Hindlimb muscle (tissue), 1 donor: ENCODE measurements at places on chromosomes 3 and 15. TPM values are rescaled to one million over a fixed set of nuclear protein-coding genes. Genes with fewer than 3 reads are reported as not detected.

DNA sequence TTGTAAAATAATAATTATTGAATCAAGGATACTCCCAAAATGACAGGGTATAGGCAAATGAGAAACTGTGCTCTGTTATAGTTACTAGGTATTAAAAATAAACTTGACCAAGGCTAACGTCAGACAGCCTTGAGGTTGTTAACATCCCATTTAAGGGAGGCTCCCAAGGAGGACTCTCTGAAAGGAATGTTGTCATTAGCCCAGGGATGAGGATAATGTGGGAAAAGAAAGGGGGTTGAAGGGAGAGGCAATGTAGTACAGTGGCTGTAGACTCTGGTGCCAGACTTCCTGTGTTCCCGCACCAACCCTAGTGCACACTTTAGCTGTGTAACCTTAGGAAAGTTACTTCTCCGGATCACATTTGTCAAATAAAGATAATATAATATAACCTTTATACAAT, 47.0 kb upstream of the RARB start:
- DNase-seq: no peak

GRCh38 chr15:100726070-100726420, 123.7 kb downstream of the ASB7 start:
- DNase-seq: no peak

GRCh38 chr15:76335307-76336253, 993 bp upstream of the ISL2 start:
- DNase-seq: peak; percentile 19

DNA sequence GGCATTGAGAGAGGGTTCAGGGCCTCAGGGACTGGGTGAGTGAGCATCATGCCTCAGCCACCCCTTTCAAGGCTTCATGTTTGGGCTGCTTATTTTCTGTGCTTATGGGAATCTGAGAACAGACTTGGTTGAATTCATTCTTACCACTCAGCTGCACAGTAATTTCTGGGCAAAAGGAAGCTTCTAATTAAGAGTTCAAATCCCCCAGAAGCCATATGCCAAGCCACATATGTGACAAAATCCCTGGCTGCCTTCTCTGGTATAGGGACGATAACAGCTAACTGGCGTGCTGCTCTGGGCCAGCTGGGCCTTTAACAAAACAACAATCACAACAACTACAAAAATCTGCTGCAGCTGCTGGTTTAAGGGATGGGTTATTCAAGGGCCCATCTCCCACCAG, 181.0 kb upstream of the ANKRD28 start:
- no peak for DNase-seq

DNA sequence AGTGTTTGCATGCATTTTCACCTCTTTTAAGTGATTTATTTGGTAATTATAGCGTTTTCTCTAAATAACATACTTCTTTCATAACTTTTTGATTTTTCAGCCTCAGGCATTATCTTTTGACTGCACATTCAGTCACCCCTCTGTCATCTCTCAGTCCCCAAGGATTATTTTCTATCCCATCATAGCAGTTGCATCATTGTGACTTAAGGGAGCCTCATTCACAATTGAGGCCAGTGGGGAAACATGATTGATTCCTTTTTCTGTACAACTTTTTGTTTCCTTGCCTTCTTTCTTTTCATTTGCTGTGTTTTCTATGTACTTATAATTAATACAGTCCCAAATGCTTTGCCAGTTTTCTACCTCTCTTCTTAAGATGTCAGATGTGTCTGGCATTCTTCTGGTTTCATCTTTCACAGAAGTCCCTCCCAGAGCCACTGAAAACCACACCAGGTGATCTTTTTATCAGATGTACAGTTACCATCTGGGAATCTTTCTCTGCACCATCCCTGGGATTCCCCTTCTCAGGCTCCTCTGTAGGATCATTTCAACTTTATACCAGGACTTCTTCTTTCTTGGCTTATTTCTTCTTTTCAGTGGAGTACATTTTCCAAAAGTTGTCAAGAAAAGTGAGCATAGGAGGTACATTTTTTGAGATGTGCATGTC, 151.4 kb downstream of the RAP2B start:
- DNase-seq: no peak

GRCh38 chr15:86488046-86488445, 408.4 kb downstream of the AGBL1 start:
- DNase-seq: peak; percentile 6

DNA sequence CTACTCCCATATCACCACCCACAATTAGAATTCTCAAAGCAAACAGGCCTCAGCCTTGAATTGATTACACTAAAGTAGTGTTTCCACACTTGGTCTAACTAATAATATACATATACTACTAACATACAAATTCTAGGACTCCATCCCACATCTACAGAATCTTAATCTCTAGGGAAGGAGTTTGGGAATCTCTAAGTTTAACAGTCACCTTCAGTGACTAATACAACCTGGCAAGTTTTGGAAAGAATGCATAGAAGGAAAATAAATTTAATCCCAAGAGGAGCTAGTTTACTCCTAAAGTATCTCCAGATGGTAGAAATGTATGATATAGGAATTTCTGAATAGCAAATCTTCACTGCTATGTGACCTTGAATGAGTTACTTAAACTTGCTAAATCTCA, 9.1 kb downstream of the CLPX start:
- DNase-seq: no peak

ZDHHC23 gene
- 0.94 TPM for polyA plus RNA-seq

- no peak for DNase-seq
These were observed 7.7 kb upstream of the DCP1A start for GRCh38 chr3:53354945-53355498.

DNA sequence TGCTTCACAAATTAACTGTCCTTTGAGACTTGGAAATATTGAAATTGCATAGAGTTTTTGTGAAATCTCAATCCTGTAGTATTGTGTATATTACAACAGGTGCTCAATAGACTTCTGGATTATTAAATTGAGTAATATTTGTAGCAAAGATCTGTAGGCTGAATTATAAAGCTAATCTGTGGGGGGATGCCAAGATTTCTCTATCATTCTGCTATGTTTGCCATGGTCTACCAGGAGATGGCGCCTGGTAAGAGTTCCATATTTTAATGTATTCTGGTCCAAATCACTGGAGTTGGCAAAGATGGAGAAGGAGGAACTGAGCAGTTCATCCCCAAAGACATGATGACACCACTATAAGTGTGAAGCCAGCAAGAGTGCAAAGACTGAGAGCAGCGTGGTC, 340.9 kb upstream of the TPRG1 start:
- DNase-seq: no peak

- no peak for DNase-seq
These were observed 8.6 kb upstream of the IL20RB start for GRCh38 chr3:136949146-136949545.

DNA sequence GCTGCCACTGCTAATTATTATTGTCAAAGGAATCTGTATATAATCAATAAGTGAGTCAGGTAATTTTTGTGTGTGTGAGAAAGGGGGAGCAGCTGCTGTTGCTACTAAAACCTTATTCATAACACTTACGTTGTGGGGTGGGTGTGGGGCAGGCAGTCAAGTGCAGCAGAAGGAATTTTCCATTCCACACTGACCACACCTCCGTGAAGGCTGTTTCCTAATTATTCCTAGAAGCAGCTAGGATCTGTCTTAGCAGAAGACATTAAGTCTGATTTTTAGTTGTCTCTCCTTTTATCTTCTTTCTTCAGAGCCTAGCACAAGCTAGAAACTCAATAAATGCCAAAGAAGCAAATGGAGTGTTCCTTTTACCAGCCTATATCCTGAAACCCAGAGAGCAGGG, 4.0 kb upstream of the U2SURP start:
- DNase-seq: no peak

GRCh38 chr3:14047841-14048240, 76.8 kb downstream of the CHCHD4 start:
- no peak for DNase-seq

ANKRD34C gene
- 0.04 TPM for polyA plus RNA-seq

- DNase-seq: no peak
These were observed 34.9 kb upstream of the LINGO1 start for GRCh38 chr15:77667338-77668234.

DNA sequence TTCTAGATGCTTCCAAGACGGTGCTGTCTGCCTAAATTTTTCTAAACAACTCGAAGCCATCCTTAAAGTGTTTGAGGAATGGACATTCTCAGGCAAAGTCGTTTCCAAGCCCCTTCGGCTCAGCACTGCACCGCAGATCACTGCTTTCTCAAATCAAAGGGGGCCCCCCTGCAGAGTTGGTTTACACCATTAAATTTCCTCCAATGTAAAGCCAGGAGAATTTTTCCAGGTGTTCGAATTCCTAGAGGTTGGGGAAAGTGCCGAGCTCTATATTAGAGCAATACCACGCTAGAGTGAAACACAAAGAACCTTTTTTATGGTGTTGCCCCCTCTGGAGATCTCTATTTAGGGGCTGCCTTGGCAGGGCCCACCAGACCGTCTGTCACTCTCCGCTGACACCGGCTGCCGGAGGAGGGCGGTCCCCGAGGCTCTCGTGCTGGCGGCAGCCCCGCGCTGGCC, 277.9 kb upstream of the NR2F2 start:
- DNase-seq: no peak

CPN2 gene
- 0.09 TPM for polyA plus RNA-seq

ECE2 gene
- polyA plus RNA-seq: not detected

DNA sequence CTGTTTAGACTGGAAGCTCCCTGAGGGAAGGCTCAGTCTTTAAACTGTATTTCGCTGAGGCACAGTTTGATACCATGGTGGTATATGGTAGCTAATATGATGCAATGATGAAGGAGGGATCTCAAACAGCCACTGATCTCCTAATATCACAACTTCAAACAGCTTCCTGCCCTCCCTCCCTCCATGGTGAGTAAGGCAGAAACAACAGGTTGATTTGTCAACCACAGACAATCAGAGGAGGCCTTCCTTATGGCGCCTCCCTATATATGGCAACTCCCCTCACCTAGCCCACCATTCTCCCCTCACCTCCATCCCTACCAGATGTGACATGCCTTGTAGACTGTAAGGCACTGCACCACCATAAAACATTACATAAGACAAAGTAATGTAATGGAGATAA, 316.5 kb upstream of the ICE2 start:
- DNase-seq: no peak

LARP6 gene
- polyA plus RNA-seq: 10.9 TPM

FBXO40 gene
- polyA plus RNA-seq: 2.6 TPM

- no peak for DNase-seq
These were observed 72.2 kb downstream of the FAM174B start for GRCh38 chr15:92583096-92584034.

DNA sequence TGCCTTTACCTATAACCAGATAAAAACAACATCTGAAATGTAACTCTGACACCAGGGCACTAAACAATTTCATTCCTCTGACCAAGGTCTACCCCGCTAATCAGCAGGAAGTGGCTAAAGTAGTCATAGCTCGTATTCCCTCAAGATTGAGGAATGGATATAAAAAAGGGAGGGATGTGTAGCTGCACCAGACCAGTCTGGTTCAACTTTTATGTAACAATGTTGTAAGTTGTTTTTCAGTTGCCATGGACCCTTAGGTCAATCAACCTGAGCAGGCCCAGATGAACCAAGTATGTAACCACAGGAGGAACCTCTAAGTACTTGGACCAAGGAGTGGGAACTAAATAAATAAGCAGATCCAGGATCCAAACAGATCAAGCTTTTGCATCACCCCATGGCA, 28.4 kb upstream of the IFT57 start:
- DNase-seq: no peak

DNA sequence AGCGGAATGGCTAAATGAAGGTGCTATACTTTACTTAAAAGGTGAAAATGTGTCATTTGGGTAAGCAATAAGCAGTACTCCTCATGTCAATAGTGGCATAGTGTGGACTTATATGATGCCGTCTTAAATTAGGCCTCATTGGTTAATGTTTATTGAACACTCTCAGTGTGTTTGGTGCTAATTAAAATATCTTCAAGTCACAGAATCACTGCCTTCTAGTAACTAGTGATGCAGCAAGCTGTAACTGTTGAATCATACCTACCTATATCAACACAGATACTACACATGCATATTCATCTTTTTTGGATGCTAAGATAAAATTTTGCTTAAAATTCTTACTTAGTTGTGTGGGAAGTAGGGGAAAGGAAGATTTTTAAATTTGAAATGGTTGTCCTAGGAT, 30.7 kb downstream of the ARHGAP31 start:
- no peak for DNase-seq

DNA sequence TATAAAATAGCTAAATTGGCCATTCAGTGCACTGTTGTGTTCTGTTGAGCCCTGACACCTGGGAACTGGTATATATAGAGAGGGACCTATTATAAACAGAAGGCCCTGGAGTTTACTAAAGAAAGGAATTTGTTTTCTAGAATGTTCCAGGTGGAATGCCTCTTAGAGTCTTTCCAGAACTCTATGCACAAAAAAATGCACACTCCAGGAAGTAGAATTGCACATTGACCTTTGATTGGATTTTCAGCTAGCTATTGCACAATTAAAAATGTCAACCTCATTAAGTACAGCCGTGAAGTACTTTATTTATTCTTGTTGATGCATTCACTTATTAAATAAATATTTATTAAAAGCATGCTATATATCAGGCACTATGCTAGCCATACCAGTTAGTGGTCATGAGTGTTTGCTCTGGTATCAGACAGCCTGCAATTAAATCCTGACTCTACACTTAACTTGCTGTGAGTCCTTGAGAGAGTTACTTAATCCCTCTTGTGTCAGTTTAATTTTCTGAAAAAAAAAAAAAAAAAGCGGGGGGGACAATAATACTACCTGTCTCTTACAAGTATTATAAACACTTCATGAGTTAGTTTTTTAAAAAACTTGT, 40.8 kb downstream of the NDUFB4 start:
- DNase-seq: no peak

GRCh38 chr15:96046620-96047240, 283.8 kb upstream of the NR2F2 start:
- no peak for DNase-seq

FGF12 gene
- polyA plus RNA-seq: 2.9 TPM

DNA sequence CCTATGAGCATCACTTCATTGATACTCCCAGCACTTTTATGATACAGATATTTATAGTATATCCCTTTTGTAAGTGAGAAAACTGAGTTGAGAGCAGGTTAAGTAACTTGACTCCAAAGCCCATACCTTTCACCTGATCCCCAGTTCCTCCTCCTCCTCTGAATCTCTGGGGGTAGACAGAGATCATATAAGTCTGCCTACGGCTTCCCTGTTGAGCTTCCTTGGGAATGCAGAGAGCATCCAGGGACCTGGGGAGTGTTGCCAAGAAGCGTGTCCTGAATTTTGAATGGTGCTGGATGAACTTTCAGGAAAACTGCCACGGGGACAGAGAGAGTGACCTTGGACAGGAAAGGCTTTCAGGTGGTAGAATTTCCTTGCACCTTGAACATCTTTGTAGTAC, 268.5 kb downstream of the LRTM1 start:
- DNase-seq: no peak

THSD4 gene
- 17.5 TPM for polyA plus RNA-seq

DNA sequence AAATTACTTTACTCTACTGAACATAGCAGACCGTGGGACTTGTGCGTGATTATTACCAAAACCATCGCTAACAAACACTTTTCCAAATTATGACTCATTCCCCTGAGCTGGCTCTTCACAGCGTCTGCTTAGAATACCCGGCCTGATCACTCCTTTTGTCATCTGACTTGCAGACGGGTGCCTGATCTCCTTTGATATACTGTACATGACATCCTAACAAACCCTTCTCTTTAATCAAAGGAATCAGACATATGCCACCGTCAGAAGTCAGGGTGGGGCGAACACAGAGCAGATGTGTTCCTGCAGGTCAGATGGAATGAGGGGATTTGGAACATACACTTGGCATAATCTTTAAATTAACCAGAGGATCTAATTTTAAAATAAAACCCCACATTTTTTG, 48.5 kb upstream of the SH3GL3 start:
- no peak for DNase-seq

RASGRP1 gene
- polyA plus RNA-seq: 0.54 TPM

- no peak for DNase-seq
These were observed 15.8 kb downstream of the C3orf85 start for GRCh38 chr3:109152320-109152719.

GOLGA8M gene
- 1.4 TPM for polyA plus RNA-seq

TEX55 gene
- polyA plus RNA-seq: not detected
